KG1 (cell line): ENCODE measurements at places on chromosomes 11 and 22.

DNA sequence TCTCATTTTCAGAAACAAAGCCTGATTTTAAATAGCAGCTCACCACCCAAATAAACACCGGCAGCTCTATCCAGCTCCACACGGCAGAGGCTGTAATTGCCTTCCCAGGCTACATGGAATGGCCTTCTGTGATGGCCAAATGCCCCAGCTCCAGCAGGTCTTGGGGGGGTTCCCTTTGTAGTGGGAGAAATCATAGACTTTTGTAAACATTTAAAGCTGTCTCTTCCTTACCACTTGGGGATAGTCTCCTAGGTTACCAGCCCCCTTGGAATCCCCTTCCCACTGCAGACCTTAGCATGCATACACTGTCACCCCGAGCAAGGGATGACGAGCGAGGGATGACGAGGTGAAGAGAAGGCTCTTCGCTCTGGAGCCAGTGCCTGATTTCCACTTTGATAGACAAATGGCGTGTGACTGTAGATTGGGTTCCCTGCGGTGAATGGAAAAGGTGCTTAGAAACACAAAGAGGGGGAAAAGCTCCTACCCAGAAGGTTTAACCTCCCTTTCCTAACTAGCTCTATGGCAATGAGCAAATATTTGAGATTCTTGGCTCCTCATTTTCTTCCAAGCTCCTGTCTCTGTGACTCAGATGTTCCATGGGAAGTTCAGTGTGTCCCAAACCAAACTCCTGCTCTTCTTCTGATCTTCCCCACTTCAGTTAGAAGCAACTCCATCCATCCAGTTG is 108.0 kb upstream of the CADM1 start:
- no peak for DNase-seq

DNA sequence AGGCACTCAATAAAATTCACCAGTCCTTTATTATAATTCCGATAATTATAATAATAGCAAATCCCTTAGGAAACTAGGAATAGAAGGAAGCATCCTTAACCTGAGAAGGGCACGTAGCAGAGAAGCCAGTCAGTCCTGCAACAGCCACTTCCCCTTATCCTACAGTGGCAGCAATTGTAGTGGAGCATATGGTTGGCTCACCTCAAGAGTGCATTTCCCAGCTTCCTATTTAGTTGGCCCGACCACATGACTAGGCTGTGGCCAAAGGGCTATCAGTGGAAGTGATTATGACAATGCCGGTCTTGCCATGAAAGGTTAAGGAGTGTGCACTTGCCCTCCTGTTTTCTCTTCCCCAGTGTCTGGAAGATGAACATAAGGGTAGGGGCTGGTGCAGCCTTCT is 27.0 kb downstream of the TESMIN start:
- no peak for DNase-seq

DNA sequence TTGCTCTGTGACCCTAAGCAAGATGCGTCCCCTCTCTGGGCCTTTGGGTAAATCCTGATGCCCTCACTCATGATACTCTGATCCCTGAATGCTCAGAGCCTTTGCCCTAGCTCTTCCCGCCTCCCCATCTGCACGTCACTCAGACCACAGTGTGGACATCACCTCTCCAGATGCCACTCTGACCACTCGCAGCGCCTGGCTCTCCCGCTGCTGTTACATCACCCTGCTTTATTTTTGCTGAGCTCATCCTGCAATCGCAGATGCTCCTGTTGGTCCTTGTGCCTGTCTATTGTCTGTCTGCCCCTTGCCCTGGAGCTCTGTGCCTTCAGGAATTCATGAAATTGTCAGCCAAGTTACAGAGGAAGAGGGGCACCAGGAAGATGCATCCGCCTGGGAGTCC is 5.5 kb downstream of the OSM start:
- no peak for DNase-seq

- DNase-seq = no peak
Observed at GRCh38 chr22:21921184-21921721, 31.4 kb downstream of the PPM1F start.
